ENCODE measurements at places on chromosomes 11 and 22. TPM values are rescaled to one million over a fixed set of nuclear protein-coding genes. Genes with fewer than 3 reads are reported as not detected.

Gene GLYATL1
- total RNA-seq = not detected

Gene LMO2
- 18.9 TPM for total RNA-seq

GRCh38 chr22:41057076-41057475 lies 35.3 kb upstream of the EP300 start:
- no peak for DNase-seq

DNA sequence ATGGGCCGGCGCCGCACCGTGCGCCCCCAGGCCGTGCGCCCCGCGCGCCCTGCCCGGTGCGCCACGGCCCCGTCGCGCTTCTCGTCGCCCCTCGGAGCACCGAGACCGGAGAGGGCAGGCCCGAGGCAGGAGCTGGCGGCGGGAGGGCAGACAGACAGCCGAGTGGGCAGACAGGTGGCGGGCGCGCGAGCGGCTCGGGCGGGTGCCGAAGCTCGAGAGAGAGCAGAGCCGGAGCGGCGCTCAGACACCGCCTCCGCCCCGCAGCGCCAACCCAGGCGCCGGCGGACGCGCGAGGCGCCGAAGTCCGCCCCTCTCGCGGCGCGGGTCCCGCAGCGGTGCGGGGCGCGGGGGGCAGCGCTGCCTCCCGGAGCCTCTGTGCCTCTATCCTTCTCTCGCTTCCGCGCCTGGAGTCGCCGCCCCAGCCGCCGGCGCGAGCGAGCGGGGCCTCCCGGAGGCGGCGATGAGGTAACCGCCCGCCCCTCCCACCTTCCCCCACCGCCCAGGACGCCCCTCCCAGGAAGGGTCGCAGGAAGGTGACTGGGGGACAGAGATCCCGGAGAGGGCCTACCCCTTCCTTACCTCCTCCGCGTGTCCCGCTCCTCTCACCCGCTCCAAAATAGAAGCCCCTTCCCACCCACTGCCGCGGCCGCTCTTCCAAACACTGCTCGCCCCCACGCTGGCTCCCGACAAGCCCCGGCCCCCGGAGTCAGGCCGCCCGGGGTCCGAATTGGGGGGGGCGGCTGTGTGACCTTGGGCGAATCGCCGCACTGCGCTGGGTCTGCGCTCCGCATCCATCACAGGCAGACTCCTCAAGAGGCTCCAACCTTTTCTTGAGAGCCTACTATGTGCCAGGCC lies at the start of gene RASL10A:
Gene RASL10A (minus strand): TSS at position 412 of the 855 bp plus-strand sequence. CDS start 451 bp downstream, outside the sequence.
- no peak for DNase-seq

DNA sequence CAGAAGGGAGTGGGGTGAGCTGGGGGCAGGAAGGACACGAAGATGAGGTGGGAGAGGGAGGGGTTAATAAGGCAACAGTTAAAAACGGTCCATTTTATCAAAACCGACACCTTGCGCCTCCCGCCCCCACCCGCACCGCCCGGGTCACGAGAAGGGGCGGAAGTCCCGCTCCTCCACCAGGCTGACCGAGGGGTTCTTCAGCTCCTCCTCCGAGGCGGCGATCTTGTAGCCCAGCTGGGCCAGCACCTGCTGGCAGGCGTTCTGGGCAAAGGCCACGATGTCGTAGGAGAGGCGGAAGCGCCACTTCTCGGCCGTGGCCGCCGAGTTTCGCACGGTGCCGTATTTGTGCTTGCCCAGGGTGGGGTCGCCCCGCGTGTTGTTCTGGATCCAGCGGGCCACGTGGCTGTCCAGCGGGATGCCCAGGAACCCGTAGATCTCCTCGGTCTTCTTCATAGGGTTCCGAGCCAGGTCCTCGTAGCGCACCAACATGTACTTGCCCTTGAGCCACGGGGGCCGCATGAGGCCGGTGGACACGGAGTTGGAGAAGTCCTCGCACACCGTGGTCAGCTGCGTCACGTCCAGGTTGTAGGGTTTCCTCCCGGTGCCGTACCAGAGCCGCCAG lies 15.8 kb downstream of the CHST1 start:
- no peak for DNase-seq

DNA sequence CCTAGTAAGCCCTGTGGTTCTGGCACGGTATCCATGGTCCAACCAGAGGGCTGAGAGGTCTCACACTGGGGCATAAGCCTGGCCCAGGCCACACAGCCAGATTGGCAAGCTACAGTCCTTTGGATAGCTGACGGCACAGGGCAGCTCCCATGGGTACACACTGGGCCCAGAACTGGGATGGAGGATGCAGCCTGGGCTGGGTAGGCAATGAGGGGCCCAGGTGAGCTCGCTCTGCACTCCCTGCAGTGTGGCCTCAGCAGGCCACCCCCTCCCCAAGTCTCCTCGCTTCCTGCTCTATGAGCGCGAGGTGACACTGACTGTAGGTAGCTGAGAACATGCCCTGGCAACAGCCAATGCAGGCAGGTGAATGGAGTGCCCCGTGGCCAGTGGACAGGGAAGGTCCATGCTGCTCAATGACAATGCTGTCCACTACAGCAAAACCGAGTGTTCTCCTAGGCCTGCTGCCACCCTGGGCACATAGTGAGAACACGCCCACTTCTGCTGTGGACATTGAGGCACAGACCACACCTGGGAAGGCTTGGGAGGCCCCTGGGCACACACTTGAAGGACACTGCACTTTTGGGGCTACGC lies 3.8 kb downstream of the ARVCF start:
- DNase-seq = no peak

GRCh38 chr11:18526130-18526520 lies 617 bp downstream of the TSG101 start:
- DNase-seq = no peak

- DNase-seq = no peak
Measured at GRCh38 chr11:3186166-3186953, 21.2 kb upstream of the OSBPL5 start.
